ENCODE measurements at places on chromosomes 1 and 21.

- no peak for DNase-seq
Measured at GRCh38 chr1:76955652-76956051, 88.4 kb downstream of the ST6GALNAC5 start.

GRCh38 chr1:202283379-202283844 lies 58.3 kb downstream of the UBE2T start:
- no peak for DNase-seq

GRCh38 chr21:44415073-44416025 lies 40.0 kb upstream of the LRRC3 start:
- no peak for DNase-seq

- no peak for DNase-seq
Measured at GRCh38 chr1:214719207-214719606, 116.2 kb downstream of the CENPF start.

- no peak for DNase-seq
Measured at GRCh38 chr1:27398405-27399149, 6.2 kb downstream of the GPR3 start.

- DNase-seq, result no peak
Measured at GRCh38 chr1:30936541-30937171, 28.1 kb upstream of the SDC3 start.

- no peak for DNase-seq
Measured at GRCh38 chr1:152859696-152860095, at the start of gene LCE7A. Gene LCE7A, plus strand, starts transcription at chr1:152859996. Its CDS starts 702 bp downstream, at chr1:152860698.

DNA sequence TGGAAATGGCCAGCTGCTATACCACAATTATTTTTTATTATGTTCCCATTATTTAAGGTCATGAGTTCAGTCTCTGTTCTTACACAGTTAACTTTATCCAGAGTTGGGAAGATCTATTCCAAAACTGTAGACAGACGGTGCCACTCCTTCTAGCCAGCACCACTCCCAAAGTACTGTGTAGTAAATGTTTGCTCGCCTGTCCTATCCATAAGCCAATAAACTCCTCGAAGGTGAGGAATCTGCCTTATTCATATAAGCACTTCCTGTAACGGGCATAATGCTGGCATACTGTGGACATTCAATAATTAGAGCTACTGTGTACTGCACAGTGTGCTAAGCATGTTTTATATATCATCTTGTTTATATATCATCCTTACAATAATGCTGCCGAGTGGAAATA lies 26.1 kb upstream of the STMN1 start:
- DNase-seq, result no peak

DNA sequence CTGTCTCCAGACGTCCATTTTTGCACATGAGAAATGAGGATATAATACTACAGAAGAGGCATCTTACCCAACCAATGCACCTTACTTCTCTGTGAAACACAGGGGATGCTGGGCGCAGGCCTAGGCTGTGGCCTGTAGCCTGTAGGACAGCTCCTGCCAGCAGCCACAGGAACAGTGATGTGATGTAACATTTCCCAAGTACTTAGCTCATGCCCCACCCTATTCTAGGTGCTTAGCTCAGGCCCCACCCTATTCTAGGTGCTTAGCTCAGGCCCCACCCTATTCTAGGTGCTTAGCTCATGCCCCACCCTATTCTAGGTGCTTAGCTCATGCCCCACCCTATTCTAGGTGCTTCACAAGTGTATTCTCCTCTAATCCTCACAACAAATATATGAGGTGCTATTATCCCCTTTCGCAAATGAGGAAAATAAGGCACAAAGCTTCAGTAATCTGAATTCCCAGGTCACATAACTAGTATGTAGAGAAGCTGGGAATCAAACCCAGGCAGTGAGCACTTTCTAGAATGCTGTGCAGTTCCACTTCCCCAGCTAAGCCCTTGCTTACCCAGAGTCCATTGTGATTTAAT lies 4.6 kb upstream of the NAXE start:
- DNase-seq, result no peak

GRCh38 chr1:173342736-173343135 lies 134.4 kb upstream of the PRDX6 start:
- DNase-seq, result no peak

DNA sequence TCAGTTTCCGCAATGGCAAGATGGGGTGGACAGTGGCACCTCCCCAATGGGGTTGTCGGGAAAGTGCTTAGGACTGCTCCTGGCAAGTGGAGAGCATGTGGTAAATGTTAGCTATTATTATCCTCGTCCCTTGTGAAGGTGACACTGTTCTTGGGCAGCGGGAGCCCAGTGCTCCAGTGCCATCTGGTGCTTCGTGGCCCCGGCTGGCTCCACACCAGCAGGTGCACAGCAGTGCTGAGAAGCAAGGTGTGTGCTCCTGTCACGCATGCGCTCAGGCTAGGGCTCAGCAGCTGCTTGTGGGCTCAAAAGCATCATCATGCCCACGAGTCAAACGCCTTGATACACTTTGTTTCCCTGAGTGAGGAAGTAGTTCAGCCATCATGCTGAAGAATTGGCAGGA lies 24.9 kb upstream of the KCNC4 start:
- DNase-seq, result no peak

DNA sequence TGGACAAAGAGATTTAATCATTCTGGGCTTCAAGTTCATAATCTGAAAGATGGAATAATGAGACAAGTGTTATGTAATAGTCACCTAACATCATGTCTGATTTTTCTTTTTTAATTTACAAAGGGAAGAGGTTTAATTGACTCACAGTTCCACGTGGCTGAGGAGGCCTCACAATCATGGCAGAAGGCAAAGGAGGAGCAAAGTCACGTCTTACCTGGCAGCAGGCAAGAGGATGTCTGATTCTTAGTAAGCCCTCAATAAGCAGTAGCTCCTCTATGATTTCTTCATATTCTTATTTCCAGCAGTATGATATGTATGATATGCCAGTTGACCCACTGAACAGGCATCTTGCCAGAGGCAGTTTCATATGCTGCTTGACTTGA lies 152.7 kb downstream of the S1PR1 start:
- no peak for DNase-seq

GRCh38 chr1:55938376-55938850 lies 641.0 kb downstream of the PLPP3 start:
- no peak for DNase-seq

DNA sequence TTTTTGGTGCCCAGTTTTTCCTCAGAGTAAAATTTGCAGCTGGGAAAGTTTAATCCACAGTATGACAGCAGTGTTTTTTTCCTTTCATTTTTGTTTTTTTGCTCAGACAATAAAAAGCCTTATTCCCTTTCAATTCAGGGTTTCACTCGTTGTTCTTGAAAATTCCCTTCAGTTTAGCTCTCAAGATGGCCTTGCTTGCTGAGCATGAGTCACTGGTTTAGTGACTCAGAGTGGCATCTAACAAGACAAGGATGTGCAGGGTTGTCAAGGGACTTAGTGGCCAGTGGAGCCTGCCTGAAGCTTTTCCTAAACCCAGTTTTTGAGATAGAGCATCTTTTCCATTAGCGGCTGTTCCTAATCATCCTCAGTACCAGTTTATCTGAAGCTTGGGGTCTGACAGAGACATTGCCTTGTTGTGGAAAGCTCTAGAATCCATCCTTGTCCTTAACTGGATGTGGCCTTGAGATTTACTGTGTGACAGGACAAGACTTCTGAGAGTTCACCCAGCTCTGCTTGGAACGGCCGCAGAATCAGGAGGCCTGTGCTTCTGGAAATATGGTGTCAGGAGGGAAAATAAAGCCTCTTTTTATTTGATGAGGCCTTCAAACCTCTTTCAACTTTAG lies 48.4 kb upstream of the DNAJC6 start:
- no peak for DNase-seq

- DNase-seq, result no peak
Measured at GRCh38 chr1:183096894-183097293, 73.7 kb downstream of the LAMC1 start.

GRCh38 chr1:198254948-198255347 lies 98.2 kb downstream of the NEK7 start:
- DNase-seq, result no peak

GRCh38 chr1:226950316-226950715 lies 10.2 kb downstream of the COQ8A start:
- DNase-seq, result no peak

DNA sequence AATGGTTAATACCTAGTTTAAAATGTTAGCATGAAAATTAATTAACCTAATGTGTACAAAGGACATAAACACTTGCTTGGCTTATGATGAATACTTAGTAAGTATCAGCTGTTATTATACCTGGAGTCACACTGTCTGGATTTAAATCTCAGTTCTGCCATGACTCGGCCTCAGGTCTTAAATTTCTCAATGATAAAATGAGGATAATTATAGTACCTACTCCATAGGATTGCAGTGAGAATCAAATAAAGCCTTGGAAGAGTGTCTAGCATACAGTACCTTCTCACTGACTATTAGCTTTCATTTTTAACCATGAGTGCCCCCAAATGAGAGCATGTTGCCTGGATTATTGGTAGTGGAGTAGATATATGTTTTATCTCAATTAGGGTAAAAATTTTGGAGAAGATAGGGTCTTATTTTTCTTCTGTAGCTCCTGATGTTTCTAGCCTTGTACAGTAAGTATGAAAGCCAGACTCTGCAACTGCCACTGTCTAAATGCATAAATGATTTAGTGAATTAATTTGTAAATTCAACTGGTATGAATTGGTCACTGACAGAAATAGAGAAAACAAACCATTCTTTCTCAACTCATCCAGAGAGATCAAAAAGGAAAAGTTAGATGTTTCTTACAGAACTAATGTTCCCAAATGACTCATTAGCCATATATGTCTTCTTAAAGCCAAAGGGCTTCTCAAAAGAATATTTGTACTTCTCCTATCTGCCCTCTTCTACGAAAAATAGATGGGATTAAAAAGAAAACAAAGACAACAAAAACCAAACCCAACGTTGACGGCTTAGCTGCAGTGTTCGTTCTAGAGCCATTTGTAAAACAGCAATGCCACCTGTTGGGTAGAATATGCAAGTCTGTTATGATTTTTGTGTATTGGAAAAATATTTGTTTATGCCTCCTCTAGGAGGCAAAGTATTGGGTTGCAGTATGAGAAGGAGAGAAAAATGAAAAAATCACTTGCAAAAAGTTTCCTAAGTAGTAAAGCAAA lies 53.8 kb upstream of the MROH9 start:
- DNase-seq, result no peak

DNA sequence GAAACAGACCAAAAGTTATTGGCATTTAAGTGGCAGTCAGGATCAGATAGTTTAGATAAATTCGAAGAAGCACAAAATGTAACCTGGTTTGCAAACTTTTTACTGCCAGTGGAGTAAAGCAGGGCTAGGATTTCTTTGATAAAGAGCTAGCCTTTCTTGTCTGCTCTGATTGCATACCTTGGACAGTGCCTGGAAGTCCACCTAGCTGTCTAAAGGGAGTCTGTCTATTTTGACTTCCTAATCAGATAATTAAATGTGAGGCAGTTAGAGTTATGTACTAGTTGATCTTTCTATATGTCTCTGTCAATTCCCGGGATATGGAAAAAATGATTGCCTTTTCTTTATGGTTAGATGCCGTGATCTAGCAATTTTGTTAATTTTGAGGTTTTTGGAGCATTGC lies 4.1 kb downstream of the GPSM2 start:
- no peak for DNase-seq

- no peak for DNase-seq
Measured at GRCh38 chr1:76939050-76939816, 72.0 kb downstream of the ST6GALNAC5 start.

- DNase-seq, result no peak
Measured at GRCh38 chr21:39386899-39387298, 38.0 kb upstream of the HMGN1 start.
